ENCODE measurements at places on chromosomes 12 and 14.

- DNase-seq = no peak
Observed at GRCh38 chr12:56897844-56898361, 36.3 kb downstream of the SDR9C7 start.

DNA sequence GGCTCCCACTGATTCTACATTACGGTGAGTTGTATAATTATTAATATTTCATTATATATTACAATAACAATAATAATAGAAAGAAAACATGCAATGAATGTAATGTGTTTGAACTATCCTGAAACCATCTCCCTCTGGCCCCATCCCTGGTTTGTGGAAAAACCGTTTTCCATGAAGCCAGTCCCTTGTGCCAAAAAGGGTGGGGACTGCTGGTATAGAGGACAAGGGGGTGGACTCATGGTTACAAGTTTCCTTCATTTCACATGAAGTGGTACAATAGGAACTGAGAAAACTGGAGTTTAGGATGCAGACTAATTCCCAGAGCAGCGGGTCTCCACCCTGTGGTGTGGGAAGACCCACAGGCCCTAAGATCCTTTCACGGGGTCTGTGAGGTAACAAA lies 3.0 kb upstream of the C1RL start:
- no peak for DNase-seq

- DNase-seq = no peak
Observed at GRCh38 chr12:99332936-99333591, 314.5 kb upstream of the GARIN6 start.

DNA sequence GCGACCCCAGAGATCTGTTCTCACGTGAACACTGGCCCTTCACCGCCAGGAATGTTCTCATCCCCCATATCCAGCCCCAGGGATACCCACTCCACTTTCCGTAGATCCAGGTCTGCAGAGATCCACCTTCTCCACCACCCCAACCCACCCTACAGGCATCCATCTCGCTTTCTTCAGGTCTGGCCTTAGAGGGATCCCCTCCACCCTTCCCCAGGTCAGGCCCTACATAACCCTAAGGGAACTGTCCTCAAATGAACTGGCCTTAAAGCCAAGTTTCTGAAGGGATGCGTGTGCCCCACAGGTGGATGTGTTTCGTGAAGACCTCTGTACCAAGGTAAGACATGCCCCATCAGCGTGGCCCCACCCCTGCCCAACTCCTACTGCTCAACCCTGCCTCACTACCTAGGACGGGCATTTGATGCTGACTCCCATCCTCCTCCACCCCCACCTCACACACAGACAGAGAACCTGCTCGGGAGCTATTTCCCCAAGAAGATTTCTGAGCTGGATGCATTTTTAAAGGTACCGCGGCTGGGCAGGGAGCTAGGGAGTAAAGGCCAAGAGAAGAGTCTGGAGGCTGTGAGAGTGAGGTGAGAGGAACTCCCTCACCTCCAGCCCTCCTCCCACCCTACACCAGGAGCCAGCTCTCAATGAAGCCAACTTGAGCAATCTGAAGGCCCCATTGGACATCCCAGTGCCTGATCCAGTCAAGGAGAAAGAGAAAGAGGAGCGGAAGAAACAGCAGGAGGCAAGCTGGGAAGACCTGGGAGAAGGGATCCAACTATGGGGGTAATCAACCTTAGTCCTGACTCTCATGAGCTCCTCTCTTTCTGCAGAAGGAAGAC lies 912 bp downstream of the PSME1 start:
- DNase-seq = no peak

GRCh38 chr14:91464615-91465205 lies 45.4 kb downstream of the PPP4R3A start:
- no peak for DNase-seq

DNA sequence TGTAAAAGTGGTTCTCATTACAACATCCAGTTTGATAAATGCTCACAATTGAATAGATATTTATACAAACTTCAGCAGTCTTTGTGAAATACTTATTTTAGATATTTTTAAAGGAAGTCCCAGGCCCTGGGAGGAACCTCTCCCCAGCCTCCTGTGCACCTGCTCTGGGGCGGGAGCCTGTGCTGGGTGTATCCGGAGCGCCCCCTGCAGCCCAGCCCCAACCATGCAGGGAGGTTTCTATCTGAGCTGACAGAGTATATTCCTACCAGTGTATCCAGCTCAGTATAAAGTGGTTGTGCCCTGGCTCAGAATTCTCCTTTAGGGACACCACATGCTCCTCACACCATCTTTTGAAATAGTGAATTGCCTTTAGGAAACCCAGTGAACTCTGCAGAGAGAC lies 851.8 kb downstream of the TMEM121 start:
- DNase-seq = no peak
